ENCODE measurements at places on chromosomes 16 and 17.

DNA sequence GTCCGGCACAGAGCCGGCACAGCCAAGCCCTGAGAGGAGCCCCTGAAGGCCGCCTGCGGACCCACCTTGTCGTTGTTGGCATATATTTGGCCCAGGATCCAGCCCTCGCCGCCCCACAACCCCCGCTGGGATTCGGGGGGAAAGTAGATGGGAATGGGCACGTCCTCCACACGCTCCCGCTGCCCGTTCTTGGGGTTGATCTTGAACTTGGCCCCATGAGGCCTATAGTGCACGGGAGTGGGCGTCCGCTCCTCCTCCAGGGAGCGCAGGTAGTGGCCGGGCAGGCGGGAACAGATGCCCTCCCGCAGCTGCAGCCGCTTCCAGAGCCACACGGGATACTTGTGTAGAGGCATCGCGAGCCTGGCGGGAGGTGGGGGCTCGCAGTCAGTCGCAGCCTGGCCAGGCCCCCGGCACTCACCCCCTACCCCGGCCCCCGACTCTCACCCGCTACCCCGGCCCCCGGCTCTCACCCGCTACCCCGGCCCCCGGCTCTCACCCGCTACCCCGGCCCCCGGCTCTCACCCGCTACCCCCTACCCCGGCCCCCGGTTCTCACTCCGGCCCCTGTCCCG lies 387 bp downstream of the MRPL28 start:
- no peak for DNase-seq

- DNase-seq: no peak
Observed at GRCh38 chr17:19022128-19022527, 17.6 kb upstream of the FAM83G start.

DNA sequence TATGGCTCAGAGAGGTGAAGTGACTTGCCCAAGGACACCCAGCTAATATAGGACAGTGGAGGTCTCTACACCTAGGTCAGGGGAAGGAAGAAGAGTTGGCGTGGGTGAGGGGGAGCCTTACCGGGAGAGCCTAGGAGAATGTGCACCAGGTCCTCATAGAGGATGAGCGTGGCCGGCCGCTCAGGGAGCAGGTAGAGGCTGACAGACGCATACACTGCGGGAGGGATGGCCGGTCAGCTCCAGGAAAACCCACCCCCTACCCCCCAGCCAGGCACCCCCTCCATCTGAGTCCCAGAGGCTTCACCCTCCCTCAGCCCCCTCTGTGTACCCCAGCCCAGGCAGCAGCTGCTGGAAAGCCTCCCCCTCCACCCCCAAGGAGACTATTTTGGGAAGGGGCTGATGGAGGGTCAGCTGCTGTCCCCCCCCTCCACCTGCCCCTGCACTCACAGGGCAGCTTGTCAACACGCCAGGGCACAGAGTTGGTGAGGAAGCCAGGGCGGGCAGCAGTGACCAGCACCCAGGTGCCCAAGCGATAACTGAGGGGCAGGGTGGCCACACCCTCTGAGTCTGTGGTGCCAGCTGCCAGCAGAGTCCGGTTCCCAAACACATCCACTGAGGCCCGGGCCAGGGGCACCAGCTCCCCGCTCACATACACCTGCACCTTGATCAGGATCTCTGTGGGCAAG lies 4.1 kb downstream of the FAM171A2 start:
- no peak for DNase-seq

- DNase-seq: no peak
Observed at GRCh38 chr17:71380535-71380934, 740.3 kb upstream of the SOX9 start.

DNA sequence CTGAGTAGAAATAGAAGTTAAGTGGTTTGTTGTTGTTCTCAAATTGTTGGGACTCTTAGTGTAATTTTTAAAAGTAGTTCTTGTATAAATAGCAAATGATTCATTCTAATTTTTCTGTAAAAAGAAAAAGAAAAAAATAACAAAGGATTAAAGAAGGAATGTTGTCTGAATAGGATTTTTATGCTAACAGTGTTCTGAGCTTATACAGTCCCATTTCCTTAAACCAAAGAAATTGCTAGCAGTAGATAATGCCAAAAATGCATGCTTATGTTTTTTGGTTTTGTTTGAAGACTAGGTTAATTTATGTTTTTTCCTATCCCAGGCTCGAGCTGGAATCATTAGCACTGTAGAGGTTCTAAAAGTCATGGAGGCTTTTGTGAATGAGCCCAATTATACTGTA lies 44.7 kb upstream of the KPNB1 start:
- no peak for DNase-seq

GRCh38 chr16:81231014-81231413 lies 7.5 kb upstream of the BCO1 start:
- DNase-seq: no peak

DNA sequence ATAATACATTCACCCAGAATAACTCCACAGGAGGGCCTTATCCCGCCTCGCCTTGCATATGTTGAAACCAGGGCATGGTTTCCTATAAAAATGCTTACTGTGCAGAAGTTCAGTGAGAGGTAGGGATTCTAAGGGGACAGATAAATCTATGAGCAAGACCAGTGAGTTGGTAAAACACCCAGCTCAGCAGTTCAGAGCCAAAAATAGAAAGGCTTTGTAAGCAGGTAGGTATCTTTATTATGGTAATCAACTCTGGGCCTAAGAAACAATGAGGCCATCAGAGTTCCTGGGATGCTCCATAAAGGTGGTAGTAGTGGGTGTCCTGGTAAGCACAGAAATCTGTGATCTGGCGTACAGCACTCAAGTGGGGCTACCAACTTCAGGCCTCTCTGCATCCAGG lies 549.4 kb upstream of the CDH5 start:
- DNase-seq: no peak

Data from stimulated activated CD8-positive, alpha-beta memory T cell treated with anti-CD3 and anti-CD28 coated beads, Interleukin-4, amount 100 ng/mL, for 1 hour (primary cell).